Astrocyte of the cerebellum (primary cell): ENCODE measurements at places on chromosomes 16 and 17.

DNA sequence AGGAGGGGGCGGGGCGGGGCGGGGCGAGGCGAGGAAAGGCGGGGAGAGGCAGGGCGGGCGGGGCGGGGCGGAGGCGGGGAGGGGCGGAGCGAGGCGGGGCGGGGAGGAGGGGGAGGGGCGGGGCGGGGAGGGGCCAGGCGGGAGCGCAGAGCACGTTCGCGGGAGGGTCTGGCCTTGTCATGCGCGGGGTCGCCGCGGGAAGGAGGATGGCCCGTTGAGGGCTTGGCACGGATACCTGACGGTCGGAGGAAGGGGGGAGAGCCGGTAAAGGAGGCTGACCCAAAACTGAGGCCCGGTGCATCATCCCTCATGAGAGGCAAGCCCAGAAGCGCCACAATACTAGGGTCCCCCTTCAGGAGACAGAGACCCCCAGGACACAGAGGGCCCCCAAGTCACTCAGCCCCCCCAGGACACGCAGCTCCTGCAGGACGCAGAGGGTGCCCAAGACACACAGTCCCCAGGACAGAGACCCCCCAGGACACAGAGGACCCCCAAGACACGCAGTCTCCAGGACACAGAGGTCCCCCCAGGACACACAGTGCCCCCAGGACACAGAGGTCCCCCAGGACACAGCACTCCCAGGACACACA is 593 bp upstream of the WDR45B start:
- DNase-seq: no peak

GRCh38 chr17:66397486-66397885 is 95.1 kb downstream of the PRKCA start:
- no peak for DNase-seq

GRCh38 chr17:797236-797840 is 15.2 kb downstream of the MRM3 start:
- DNase-seq: no peak

DNA sequence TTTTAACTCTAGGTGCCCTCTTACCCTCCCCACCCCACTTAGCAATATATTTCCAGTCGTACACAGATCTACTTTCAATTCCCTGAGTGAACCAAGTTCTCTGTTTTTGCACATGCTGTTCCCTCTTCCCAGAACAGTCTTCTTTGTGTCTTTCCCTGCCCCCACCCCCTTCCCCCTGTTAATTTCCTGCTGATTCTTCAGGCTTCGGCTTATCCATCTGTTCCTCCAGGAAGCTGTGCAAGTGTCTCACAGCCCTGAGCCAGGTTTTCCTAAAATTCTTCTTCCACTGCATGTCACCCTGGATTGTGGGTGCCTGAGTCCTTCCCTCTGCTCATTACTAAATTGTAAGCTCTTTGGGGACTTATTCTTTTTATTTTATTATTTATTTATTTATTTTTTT is 12.4 kb upstream of the SPOP start:
- DNase-seq: no peak

DNA sequence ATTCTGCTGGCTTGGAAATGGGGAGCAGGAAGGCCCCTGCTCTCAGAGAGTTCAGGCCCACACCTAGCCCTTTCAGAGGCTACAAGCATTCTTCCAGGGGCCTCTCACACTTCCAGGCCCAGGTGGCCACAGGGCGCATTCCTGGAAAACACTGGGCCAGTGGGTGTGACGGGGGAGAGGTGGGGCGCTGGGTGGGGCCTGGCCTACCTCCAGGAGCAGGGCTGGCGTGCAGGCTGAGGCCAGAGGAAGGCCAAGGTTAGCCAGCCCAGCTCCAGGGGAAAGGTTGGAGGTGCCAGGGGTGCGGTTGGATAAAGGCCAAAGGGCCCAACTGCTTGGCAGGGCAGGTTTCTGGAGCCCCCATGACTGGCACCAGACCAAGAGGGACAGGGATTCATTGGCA is 198.2 kb downstream of the MAF start:
- DNase-seq: no peak
